ENCODE measurements at places on chromosomes 7 and 10.

DNA sequence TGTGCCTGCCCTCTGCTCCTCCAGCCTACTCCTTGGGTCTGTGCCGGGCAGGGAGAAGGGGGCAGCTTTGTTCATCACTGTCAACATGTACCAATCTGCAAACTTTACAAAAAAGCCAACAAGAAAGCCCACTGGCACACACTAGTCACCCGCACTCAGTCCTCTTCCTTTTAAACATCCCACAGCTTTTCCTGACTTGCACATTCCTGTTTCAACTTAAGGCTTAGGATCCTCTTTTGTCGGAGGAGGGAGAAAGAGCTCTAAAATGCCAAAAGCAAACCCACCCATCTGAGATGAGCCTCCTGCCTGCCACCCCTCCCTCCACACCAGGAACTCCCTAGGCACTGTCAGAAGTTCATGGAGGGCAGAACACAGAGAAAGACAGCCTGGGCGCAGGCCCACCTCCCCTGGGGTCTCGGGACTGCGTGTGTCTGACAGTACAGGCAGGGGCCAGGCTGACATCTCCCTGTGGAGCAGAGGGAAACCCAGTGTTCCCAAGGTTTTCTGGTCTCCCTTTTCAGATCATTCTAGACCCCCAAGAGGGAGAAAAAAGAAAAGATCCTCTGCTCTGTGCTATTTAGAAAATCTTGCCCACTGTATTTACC is 5.4 kb downstream of the PDIA4 start:
- no peak for DNase-seq

GRCh38 chr7:101241443-101242349 is 3.2 kb downstream of the FIS1 start:
- DNase-seq: no peak

GRCh38 chr10:71127104-71127503 is 85.3 kb upstream of the UNC5B start:
- DNase-seq: no peak

DNA sequence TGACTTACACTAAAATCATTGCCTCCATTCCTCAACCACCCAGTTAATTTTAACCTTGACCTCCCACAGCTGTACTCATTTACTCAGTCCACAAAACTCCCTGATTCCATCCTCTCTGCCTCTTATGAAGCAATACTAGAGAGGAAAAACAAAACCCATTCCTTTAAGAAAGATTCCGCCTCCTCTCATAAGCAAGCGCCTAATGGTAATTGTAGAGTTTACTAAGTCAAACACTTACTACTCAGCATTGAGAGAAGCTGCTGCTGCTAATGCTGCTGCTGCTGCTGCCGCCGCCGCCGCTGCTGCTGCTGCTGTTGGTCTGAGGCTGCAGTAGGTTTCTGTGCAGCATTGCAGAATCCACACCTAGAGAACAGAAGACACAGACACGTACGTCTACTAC is 2.1 kb upstream of the ADD3 start:
- DNase-seq: no peak

DNA sequence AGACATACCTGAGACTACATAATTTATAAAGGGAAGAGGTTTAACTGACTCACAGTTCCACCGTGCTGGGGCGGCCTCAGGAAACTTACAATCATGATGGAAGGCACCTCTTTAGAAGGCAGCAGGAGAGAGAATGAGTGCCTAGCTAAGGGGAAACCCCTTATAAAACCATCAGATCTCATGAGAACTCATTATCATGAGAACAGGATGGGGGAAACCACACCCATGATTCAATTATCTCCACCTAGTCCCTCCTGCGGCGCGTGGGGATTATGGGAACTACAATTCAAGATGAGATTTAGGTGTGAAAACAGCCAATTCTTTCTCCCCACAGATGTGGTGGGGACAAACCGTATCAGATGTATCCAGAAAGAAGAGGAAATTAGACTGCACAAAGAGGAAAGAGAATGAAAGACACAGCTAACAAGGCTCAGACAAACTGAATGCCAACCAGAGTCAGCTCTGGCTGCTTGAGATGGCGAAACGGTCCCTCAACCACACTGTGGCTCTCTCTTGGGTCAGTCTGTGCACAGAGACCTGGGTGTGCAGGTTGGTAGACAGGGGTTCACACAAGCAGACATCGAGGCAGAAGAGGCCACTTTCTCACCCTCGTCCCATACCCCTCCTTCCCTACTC is 375.6 kb downstream of the SFMBT2 start:
- no peak for DNase-seq

DNA sequence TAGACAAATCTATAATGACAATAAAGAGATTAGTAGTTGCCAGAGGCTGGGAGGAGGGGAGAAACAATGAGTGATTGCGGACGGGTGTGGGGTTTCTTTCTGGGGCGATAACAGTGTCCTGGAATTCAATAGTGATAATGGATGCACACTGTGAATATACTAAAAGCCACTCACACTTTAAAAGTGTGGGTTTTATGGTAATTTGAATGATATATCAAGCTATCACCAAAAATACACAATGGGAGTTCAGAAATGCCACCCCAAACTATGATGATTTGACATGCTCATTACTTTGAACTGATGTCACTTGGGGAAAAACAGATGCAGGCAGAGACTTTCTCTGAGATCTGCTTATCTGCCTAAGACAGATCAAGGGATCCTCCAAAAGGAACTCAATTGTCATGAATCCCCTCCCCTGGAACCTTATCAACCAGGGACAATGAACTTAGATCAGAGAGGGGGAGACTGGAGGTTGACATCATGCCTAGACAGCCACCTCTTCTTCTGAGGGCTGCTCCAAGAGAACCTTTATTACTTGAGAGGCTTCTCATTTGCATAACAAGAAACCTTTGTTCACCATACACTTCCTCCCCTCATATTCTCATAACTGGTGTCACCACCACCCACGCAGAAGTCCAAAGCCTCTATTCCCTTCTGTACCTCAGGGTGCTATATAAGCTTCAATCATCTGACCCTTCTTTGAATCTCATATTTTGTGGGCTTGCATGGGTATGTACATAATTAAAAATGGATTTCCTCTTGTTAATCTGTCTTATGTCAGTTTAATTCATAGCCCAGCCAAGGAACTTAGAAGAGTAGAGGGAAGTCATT is 14.8 kb upstream of the ZC3HAV1 start:
- no peak for DNase-seq

- DNase-seq: no peak
These were observed 36.7 kb upstream of the UBE2H start for GRCh38 chr7:129989466-129989865.

GRCh38 chr7:26457696-26458327 is 166.2 kb downstream of the SNX10 start:
- DNase-seq: no peak

DNA sequence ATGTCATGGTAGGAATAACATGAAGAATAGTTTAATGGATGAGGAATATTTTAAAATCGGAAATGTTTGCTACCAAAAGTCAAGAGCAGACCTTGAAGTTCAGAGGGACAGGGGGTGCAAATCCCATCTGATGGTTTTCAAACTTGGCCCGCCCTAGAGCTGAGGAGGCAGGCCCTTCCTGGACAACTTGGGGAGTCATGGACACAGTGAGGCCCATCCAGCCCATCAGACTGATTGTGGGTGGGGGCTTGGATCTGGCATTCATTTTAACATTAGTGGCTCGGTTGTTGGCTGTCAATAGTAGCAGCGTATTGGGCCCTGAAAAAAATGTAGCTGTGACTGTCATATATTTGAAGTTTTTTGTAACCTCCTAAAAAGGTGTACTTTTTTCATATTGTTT is 2.0 kb downstream of the C10orf90 start:
- DNase-seq: no peak

GRCh38 chr10:49115796-49116508 is 630 bp upstream of the VSTM4 start:
- DNase-seq: no peak

DNA sequence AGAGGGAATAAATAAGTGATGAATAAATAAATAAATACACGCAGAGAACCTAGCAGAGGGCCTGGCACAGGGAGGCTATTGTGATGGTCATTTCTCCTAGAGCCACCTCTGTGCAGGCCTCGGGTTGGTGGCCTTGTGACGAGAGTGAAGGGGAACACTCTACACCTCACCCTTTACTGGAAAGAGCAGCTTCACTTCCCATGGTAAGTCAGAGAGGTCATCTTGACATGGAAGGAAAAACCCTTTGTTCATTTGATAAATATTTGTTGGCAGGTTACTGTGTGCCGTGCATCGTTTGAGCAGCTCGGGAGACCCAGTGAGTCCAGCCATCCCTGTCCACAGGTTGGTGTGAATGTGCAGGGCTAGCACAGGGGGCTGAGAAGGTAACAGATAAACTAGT is 70.2 kb upstream of the PODXL start:
- no peak for DNase-seq

GRCh38 chr7:48296966-48297365 is 125.7 kb downstream of the ABCA13 start:
- DNase-seq: no peak

- DNase-seq: no peak
These were observed 11.2 kb downstream of the MUC17 start for GRCh38 chr7:101031082-101031481.

DNA sequence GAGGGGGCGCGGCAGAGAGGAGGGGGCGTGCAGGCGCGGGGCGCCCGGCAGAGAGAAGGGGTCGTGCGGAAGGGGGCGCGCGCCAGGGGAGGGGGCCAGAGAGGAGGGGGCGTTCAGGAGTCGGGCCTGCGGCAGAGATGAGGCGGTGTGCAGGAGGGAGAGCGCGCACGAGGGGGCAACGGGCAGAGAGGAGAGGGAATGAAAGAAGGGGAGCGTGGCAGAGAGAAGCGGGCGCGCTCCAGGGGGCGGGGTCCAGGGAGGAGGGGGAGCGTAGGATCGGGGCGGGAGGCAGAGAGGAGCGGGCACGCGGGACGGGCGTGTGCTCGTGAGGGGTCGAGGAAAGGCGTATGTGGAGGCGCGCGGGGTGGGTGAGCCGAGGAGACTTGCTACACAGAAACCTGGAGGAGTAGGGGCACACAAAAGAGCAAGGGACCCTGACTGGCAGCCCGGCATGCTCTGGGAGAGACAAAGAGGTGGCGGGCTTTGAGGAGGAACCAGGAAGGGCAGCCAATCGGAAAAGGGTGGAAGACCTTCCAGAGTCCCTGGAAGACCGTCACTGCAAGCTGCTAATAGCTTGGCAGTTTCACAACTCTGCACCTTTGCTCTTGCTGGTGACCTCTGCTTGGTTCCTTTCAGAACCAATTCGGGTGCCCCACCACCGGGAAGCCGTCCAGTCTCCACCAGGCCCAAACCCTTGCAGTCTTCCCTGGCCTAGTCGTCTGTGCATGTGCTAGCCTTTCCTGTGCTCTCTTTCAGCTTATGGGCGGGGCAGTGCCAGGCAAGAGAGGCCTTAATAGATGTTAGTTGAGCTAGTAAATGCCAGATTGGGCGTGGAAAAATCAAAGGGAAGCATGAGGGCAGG is 639 bp downstream of the DYDC2 start:
- no peak for DNase-seq

- DNase-seq: no peak
These were observed 184.5 kb downstream of the ADAM12 start for GRCh38 chr10:126203746-126204145.

- DNase-seq: no peak
These were observed 13.6 kb upstream of the SLF2 start for GRCh38 chr10:100899171-100899570.

DNA sequence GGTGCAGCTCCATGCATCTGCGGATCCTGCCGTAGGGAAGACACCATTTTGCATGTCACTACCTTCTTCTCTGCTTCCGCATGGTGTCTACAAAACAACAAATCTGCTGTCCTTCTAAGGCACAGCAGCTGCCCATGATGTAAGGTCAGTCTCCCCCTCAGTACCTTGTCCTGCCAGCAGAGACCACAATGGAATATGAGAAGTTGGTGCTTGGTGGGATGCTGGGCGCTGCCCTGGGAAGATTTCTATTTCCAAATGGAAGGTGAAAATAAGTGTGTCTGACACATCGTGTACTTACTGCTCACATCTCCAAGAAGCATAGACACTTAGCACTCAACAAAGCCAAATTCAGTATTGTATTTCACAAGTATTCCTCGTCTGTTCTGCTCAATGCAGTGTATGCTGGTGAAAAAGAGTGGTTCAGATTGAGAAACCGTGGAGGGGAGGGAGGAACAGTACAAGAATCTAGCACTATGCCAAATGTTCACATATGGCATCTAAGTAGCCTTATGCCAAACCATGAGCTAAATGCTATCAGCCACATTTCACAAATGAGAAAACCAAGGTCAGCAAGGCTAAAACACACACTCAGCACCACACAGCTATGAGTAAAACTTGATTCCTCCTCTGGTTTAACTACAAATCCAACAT is 95.0 kb downstream of the GRB10 start:
- no peak for DNase-seq

Data from cortex of kidney (tissue), 1 donor.